ENCODE measurements at places on chromosomes 6 and 20.
A peak's percentile ranks its signal among the peaks of the same experiment; 100 is the strongest.

GRCh38 chr20:32357375-32357868 lies 709 bp upstream of the ASXL1 start:
- peak; percentile 76 for DNase-seq

DNA sequence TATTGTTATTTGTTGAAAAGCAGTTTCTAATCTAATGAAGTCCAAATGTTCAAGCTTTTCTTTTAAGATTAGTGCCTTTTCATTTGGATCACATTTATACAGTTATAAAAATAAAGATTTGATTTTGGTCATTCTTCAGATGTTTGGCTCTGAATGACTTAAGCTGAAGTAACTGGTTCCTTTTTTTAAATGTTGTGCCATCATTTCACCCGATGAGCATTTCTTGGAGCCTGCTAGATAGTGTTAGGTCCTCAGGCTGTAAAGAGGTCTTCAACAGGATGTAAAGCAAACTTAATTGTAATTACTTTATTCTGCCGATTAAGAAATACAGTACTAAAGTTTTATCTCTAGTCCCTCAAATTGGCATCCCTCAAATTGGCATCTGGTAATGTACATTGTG lies 41.2 kb upstream of the ASIP start:
- DNase-seq: no peak

DNA sequence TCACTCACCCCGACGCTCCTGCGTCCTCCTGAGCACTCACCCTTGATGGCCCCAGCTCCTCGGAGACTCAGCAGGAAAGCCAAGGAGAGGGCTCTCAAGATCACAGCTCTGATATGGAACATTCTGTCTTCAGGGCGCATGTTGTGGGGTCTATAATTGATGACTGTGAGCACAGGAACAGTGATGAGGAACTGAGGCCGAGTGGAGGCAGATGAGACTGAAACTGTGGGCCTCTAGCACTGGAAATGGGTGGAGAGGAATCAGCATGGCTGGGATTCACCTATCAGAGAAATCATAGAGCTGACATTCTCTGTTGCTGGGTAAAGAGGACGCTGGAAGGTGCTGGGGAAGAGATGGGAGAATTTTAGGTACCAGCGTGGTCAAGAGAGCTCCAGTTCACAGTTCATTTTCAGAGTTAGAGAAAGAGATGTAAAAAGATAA lies at the start of gene HLA-DPA1:
HLA-DPA1 (minus strand) TSS at position 219 of the 441 bp plus-strand sequence.
- DNase-seq: peak; percentile 24

DNA sequence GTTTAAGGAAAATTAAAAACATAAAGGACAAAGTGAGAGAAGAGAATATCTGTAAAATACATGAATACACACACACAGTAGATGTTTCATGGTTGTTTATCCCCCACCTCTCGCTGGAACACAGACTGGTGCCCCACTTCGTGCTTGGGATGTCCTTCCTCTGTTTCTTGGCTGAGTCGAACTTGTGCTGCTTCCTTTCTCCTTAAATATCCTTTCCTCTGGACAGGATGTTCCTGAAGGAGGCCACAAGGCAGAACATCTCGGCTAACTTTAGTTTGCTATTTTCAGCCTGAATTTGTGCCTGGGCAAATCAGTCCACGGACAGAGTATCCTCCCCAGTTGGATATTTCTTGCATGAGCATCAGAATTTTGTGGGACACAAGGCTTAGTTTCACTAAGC lies 54.7 kb upstream of the ZMYND8 start:
- DNase-seq: no peak

Measured in EL (cell line).